ENCODE measurements at places on chromosomes 7 and 10. TPM values are rescaled to one million over a fixed set of nuclear protein-coding genes. Genes with fewer than 3 reads are reported as not detected.

GRCh38 chr7:55173671-55174070 is 154.9 kb downstream of the EGFR start:
- no peak for DNase-seq

DNA sequence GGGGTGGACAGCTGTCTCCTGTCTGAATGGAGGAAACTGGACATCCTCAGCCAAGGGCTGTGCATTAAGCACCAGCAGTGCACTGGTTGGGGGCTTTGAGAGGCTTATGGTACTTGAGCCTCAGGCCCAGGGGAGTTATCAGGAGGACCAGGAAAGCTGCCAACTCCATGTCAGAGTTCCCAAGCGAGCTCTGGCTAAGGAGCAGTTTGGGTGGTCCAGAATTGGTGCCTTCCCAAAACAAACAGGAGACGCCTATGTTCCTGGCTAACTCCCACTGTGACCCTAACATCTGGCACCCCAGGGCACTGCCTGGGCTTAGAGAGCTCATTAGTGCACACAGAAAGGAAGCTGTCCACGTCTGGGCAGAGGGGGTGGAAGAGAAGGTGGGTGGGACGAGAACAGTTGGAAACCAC is 408.6 kb upstream of the NPVF start:
- no peak for DNase-seq

- DNase-seq, result no peak
These were observed 99.4 kb downstream of the RSU1 start for GRCh38 chr10:16717622-16718395.

STOX1 gene
- 8.0 TPM for total RNA-seq

COPG2 gene
- 60.9 TPM for total RNA-seq

GRCh38 chr10:59803714-59804113 is 50.5 kb upstream of the MRLN start:
- DNase-seq, result no peak

GRCh38 chr10:44731283-44731682 is 179.9 kb upstream of the TMEM72 start:
- DNase-seq, result no peak
